NCI-H2171 treated with DMSO at 0.1 percent for 48 hours (cell line): ENCODE measurements at places on chromosomes 7 and 10.

DNA sequence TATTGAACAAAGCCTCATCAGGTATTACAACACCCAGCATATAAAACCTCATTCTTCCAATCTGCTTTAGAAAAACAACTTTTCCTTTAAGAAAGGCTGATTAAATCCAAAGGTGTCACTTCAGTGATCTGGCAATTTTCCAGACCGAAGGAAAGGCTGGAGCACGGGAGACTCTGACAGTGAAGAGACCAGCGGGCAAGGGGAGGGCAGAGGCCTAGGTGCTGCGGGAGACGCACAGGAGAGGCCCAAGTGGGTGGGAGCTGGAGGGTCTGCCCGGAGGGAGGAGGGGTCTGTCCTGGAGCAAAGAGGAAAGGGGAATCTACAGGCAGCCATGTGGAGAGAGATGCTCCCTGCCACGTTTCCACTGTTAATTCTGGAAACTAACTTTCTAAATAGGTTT, 24.3 kb upstream of the PPP2R2D start:
- DNase-seq, result no peak

DNA sequence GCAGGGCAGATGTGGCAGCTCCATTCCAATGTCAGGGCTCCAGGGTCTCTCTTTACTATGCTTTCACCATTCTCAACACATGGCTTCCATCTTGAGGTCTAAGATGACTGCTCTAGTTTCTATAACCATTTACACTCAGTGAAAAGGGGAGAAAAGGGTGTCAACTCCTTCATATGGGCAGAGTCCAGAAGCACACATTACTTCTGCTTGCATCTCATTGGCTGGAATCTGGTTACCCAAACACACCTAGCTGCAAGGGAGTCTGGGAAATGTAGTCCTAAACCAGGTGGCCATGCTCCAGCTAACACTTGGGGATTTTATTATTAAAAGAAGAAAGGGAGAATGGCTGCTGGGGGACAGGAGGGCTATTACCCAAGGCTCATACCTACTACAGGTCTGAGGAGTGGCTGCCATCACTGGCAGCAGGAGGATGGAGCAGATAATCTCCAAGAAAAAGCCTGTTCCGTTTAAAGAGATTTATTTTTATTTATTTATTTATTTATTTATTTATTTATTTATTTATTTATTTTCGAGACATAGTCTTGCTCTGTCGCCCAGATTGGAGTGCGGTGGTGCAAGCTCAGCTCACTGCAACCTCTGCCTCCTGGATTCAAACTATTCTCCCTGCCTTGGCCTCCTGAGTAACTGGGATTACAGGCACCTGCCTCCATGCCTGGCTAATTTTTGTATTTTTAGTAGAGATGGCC, 29.1 kb upstream of the LBX1 start:
- no peak for DNase-seq

DNA sequence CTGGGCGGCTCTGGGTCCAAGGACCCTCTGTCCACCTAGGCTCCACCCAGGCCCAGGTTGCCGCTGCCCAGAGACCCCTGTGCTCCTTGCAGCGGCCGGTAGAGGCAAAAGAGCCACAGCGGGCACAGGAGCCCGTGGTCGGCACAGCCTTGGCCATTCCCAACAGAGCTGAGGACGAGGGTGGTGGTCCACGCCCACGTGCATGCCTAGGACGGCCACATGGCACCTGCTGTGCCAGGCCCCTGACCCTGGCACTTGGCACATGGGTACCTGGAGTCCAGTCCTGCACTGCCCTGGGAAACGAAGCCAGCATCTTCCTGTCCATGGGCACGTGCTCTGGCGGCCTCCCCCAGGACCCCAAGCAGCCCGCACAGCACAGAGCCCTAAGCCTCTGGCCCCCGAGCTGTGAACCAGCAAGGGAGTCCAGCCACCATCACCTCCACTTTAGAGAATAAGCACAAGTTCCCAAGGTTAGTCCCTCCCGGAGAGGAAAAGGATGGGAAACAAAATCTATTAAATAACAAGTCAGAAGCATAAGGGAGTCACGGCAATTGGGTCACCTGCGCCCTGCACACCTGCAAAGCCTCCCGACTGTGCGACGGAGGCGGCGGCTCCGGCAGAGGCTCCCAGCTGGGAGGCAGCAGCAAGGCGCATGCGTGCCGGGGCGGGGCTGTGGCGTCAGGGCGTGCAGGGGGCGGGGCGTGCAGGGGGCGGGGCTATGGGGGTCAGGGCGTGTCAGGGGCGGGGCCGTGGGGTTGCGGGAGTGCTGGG, 59.1 kb downstream of the STK32C start:
- no peak for DNase-seq

DNA sequence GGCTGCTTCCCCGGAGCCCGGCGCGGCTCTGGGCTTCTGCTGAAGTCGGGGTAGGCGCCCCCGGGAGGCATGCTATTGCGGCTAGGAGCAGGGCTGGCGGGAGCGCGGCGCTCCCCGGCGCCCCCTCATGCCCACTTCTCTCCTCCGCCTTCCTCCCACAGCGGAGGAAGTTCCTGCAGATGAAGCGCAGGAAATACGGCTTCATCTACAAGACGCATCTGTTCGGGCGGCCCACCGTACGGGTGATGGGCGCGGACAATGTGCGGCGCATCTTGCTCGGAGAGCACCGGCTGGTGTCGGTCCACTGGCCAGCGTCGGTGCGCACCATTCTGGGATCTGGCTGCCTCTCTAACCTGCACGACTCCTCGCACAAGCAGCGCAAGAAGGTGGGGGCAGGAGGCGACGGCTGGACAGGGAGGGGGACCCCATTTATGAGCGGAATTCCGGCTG, 479 bp downstream of the CYP26A1 start:
- DNase-seq, result peak; percentile 55

DNA sequence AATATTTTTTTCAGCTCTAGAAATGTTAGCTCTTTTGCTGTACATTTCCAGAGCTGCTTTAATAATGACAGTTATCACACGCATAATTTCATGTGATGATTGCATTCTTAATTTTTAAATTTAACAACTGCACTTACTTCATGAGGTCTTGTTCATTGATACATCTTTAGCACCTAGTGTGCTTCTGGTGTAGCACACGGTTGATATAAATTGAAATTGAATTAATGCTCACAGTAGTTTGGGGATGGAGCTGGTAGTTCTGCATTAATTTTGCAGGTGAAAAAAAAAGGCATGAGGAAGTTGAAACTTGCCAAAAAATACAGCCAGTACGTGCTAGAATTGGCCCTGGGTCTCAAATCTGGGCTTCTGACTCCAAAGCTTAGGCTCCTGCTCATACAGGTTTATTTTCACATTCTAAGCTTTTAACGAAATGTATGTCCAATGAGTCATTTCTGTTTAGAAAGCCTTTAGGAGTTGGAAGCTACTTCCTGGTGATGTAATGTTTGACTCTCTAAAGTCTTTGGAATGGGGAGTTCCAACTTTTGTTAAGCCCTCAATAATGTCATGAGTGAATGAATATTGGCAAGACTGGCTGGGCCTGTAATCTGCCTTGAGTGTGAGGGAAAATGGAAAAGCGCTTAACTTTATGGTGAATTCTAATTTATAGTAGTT, 62.5 kb downstream of the DAGLB start:
- no peak for DNase-seq
